ENCODE measurements at places on chromosomes 5 and 9. TPM values are rescaled to one million over a fixed set of nuclear protein-coding genes. Genes with fewer than 3 reads are reported as not detected.
A peak's percentile ranks its signal among the peaks of the same experiment; 100 is the strongest.

GRCh38 chr9:34505370-34506120 lies 17.2 kb downstream of the ENHO start:
- no peak overlapping the region for H3K27ac ChIP-seq
- no peak overlapping the region for H3K4me3 ChIP-seq
- peaks cover 5% of the 10 kb centered on the region for H3K4me1 ChIP-seq

GRCh38 chr5:177475563-177476427 lies 2.4 kb upstream of the DBN1 start:
- H3K27me3 ChIP-seq: no peaks in the 10 kb centered on the region
- no peak for DNase-seq
- H3K4me1 ChIP-seq: no peaks in the 10 kb centered on the region
- no peak overlapping the region for H3K27ac ChIP-seq

The SV2C gene
- 1.6 TPM for polyA plus RNA-seq

The OBP2B gene
- polyA plus RNA-seq: not detected

- H3K27ac ChIP-seq: no peak overlapping the region
- no peaks in the 10 kb centered on the region for H3K27me3 ChIP-seq
- DNase-seq: no peak
- H3K4me1 ChIP-seq: no peaks in the 10 kb centered on the region
These were observed 57.3 kb upstream of the LRRC70 start for GRCh38 chr5:62521319-62521718.

DNA sequence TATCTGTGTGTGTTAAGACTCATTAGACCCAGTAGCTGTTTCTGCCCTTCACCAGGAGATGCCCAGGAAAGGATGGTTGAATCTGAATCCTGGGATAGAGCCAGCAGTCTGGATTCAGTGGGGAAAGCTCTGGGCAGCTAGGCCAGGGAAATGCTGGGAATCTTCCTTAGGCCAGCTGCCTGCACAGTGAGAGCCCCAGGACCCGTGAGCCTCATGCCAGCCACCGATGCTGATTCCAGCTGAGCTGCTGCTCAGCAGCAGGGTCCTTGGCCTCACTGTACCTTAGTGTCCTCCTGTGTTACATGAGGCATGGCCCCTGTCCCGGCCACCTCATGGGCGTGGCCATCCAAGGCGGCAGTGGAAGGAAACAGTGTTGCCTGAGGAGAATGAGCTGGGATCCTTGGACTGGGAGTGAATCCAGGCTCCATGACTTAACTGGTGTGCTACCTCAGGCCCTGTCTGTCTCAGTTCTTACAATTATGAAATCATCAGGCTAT lies 87.1 kb downstream of the AMBP start:
- H3K4me1 ChIP-seq: no peaks in the 10 kb centered on the region
- H3K36me3 ChIP-seq: peaks cover 57% of the 10 kb centered on the region
- no peak overlapping the region for H3K4me3 ChIP-seq
- H3K27ac ChIP-seq: no peak overlapping the region
- H3K27me3 ChIP-seq: no peaks in the 10 kb centered on the region

The ANGPTL2 gene
- 16.5 TPM for polyA plus RNA-seq

DNA sequence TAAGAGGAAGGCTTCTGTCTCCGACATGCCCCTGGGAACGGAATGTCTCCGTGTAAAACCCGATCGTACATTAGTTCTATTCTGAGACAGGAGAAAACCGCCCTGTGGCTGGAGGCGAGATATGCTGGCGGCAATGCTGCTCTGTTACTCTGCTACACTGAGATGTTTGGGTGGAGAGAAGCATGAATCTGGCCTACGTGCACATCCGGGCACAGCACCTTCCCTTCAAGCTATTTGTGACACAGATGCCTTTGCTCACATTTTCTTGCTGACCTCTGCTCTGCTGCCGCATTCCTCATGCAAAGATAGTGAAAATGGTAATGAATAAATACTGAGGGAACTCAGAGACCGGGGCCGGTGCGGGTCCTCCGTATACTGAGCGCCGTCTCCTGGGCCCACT lies 2.2 kb upstream of the DPP7 start:
- H3K27ac ChIP-seq: no peak overlapping the region
- no peaks in the 10 kb centered on the region for H3K4me1 ChIP-seq
- peak; percentile 51 for DNase-seq
- H3K4me3 ChIP-seq: no peak overlapping the region
- no peaks in the 10 kb centered on the region for H3K27me3 ChIP-seq

The SPATA6L gene
- 3.4 TPM for polyA plus RNA-seq
